ENCODE measurements at places on chromosomes 1 and 21.
A peak's percentile ranks its signal among the peaks of the same experiment; 100 is the strongest.

DNA sequence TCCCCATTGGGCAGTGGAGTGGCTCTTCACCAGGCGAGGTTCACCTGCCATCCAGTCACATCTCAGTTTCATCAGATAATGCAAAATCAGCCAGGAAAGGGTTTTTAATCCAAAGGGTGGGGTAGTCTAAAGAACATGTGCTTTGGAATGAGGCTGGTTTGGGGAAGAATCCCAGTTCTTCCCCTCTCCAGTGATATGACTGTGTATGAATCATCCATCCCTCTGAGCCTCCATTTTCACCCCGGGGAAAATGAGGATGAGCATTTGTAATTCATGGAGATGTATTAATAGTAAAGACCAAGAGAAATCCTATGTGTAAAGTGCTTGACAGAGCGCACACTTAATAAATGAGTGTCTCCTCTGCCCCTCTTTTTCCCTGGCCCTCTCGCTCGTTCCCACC is 215.1 kb upstream of the FGGY start:
- DNase-seq = no peak

DNA sequence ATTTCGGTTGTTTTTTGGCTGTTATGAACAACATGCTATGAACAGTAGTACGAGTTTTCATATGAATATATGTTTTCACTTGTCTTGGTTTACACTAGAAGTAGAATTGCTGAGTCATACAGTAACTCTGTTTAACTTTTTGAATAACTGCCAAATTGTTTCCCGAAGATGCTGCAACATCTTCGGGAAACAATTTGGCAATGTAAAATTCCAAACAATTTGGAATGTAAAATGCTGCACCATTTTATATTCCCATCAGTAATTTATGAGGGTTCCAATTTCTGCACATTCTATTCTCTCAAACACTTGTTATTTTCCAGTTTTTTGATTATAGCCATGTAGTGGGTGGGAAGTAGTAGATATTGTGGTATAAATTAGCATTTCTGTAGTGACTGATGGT is 11.6 kb downstream of the PCBP3 start:
- no peak for DNase-seq

DNA sequence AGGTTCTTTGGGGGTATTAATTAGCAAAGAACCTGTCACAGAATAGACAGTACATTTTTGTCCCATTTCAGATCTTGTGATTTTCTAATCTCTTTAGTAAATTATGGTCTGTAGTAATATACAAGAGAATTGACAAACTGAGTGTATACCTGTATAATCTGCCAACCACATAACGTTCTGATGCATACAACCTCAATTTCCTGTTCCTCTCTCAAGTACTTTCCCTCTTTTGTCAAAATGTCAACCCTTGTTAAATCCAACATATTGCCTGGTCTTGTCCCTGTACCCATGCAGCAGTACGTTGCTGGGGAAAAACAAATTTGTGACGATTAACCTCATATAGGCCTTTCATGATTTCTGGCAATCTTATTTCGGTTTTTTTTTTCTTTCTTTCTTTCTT is 1.1 kb downstream of the ARV1 start:
- DNase-seq = peak; percentile 18

GRCh38 chr21:45995686-45996179 is 14.2 kb downstream of the COL6A1 start:
- DNase-seq = no peak

DNA sequence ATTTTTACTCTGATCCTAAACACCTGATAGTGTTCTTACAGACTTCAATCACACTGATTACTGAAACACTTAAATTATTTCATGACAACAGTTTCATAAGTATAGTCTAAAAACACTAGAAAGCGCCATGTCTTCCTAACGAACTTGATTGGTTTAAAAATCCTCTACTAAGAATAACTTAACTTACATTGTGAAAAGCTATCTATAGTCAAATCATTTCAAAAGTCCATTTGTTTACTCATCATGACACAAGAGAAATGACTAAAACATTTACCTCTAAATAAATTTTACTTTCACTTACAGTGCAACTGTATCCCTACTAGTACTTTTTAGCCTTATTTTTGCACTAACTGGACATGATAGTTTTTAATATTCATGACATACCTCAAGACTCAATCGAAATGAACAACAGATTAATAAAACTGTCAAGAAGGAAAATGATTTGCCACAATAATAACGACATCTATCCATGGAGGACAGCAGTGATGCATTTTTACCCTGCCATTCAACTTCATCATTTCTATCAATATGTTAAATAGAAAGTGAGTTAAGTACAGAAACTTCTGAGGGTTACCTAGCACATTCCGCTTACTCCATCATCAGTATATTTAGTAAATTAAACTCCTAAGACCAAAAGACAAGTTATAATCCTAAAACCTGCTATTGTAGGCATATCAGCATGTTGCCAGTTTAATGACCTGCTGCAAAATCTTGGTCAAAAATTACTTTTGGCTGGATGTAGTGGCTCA is 38.4 kb downstream of the AHCTF1 start:
- no peak for DNase-seq

DNA sequence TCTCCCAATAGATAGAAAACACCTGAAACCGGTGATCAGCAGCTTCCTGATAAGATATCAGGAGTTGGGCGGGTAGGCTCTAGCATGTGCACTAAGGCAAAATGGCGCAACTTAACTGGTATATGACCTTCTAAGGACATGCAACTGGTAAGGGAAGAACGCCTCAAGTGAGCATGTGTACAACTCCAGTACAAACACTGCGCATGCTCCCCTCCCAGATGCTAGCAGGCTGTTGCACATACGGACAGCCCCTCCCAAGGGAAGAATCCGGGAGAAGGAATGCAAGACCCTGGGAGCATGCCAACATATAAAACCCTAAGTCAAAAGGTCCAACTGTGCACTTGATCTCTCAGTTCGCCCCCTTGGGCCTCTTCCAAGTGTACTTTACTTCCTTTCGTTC is 110.8 kb downstream of the TSEN15 start:
- no peak for DNase-seq

Data from common myeloid progenitor, CD34-positive (primary cell).